ENCODE measurements at places on chromosomes 4 and X.

- no peak for DNase-seq
Observed at GRCh38 chr4:2757426-2757825, 1.3 kb upstream of the TNIP2 start.

GRCh38 chr4:162241857-162242256, 78.1 kb upstream of the FSTL5 start:
- DNase-seq = no peak

DNA sequence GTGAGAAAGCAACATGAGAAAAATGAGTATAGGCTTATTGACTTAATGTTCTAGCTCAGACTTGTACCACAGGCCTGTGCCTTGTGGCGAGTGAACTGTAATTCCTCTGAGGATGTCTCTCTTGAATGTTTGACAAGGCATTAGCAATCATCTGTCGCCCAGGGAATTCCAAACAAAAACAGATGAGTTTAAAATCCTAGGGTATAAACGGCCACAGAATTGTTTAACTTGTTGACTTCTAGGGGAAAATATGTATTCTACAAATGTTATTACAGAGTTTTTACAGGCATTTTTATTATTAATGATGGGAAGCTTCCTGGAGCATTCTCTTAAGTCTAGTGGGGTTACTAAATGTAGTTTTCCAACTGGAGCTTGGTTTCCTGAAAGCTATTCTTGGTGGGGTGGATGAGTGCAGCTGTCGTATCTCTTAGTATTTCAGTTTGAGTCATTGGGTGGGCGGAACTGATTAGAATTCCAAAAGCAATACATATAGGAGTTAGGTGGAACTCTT, 40.6 kb downstream of the ARHGAP10 start:
- DNase-seq = no peak

- no peak for DNase-seq
Observed at GRCh38 chr4:53937918-53938317, 126.5 kb downstream of the CHIC2 start.

DNA sequence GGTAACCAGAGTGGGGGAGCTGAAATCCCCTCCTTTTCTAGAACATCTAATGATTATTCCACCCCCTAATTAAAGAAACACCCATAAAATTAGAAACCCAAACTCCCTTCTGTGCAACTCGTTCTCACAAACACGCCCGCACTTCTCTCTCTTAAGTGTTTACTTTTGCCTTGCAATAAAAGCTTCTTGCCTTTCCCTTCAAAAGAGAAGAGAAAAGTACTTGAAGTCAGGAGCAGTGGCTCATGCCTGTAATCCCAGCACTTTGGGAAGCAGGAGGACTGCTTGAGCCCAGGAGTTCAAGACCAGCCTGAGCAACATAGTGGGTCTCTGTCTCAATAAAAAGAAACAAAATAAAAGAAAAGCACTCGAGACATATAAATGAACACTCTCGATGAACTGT, 3.6 kb upstream of the GPR173 start:
- DNase-seq = no peak

DNA sequence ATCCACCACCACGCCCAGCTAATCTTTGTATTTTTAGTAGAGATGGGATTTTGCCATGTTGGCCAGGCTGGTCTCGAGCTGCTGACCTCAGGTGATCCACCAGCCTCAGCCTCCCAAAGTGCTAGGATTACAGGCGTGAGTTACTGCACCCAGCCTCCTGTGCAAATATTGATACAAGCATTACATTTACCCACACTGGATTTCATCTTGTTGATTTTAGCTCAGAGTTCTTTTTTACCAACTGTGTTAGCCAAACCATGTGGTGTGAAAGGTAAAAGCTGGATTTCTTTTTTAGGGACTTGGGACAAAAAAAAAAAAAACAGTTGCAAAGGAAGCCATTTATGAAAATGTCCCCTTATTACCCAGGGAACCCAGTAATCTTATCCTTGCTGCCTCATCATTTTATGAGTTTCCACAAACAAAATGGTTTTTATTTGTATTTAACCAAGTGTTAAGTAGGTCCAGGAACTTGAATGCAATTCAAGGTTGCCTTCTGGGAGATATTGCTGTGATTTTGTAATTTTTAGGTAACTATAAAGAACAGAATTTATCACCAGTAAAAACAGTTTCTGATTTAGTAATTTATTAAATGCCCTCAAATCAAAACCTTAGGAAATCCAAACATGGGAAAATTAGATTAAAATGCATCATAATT, 202.5 kb downstream of the PALLD start:
- DNase-seq = no peak

DNA sequence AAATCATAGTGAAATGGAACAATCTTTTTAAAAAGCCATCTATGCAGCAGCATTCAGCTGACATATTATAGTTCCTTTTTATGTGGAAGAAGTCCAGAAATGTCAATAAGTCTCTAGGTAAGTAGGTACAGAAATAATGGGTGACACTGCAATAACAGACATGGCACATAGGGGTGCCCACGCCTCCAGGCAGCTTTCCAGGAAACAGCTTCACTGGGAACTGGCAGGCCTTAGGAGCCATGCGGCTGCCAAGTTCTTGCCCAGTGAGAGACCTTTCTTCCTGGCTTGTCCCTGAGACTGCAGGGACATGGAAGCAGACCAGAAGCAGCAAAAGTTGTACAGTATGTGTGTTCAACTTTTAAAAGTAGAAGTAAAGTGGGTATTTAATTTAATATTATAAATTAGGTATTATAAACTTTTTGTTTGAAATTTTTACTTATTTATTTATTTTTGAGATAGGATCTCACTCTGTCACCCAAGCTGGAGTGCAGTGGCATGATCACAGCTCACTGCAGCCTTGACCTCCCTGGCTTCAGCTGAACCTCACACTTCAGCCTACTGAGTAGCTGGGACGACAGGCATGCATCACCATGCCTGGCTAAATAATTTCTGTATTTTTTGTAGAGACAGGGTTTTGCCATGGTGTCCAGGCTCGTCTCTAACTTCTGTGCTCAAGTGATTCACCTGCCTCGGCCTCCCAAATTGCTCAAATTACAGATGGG, 12.1 kb upstream of the ETNPPL start:
- no peak for DNase-seq

- DNase-seq = no peak
Observed at GRCh38 chrX:9286234-9286633, 178.6 kb upstream of the TBL1X start.

- no peak for DNase-seq
Observed at GRCh38 chr4:186104890-186105646, 564 bp downstream of the FAM149A start.

GRCh38 chr4:150090836-150091235, 12.6 kb downstream of the DCLK2 start:
- DNase-seq = no peak

GRCh38 chr4:169335331-169335730, 64.6 kb upstream of the SH3RF1 start:
- DNase-seq = no peak

- no peak for DNase-seq
Observed at GRCh38 chr4:107712236-107712635, 7.8 kb downstream of the PAPSS1 start.

DNA sequence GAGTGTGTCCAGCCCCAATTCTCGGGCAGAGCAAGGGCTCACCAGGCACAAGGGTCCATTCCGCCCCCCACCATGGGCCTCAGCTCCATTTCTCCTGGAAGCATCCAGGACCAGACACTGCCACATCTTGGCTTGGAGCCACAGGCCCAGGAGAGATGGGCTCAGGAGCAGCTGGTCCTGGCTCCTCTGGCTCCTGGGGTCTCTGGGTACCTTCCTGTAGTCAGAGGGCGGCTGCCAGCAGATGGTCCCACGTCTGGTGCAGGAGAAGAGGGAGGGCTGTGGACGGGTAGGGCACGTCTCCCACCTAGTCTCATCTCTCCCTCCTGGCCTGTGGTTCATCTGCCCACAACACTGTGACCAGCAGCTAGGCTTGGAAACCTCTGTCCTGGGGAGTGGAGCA, 8.0 kb downstream of the ATP2B3 start:
- no peak for DNase-seq

DNA sequence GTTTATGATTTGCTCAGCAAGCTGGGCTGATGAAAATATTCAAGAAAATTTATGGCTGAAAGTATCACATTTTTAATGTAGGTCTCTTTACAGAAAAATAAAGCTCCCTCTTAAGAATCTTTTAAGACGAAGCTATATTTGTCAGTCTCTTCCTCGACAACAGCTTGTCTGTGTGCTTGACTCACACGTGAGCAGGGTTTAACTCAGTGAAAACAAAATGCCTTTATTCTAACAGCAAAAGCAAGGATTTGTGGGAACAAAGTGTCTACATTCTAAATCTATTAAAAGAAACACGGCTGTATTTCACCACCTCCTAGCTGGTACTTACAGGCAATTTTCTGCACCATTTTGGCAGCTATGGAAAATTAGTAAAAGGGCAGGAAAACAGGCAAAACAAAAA, 75.5 kb downstream of the NYX start:
- DNase-seq = no peak

DNA sequence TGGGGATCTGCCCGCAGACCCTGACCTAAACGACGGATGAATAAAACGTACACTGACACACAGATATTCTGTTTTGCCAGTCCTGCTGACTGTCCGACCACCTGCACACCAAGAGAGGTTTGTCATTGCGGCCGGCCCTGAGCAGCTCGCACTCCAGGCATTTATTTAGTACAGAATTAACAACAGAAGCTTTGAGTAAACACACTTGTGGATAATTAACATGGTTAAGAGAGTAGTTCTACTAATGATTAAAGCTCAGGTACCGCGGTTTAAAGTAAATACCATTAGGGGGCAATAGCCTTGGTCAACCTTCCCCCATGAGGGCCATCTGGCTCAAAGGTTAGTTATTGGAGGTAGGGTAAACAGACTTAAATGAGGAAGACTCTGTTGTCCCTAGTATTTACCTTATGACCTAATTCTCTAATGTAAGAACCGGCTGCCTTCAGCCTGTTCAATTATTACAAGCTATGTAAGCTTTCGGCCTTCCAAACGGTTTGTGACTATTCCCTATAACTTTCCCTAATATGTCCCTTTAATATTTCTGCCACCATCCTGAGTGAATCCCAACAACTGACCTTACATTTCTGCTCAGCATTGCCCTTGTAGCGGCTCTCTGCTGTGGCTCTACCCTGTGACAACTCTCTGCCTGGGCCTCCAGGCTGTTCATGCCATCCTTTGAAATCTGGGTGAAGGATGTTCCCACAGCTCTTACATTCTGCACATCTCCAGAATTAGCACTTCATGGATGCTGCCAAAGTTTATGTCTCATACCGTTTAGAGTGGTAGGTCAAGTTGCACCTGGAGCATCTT, 46.9 kb upstream of the SYTL5 start:
- DNase-seq = no peak

DNA sequence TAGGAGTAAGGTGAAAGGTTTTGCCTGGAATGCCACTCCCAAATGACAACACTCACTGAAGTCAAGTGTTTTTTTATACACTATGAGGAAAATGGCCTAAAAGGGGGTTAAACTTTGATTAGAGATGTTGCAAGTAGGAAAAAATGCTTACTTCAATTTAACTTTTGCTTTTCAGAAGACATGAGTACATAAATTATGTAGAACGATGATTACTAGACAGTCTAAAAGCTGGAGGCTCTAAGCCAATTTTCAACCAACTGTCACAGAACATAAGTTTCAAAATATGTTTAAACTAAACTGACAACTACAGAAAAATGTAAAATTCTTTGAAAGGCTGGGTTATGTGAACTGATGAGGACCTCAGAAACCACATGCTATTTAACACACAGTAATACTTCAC, 83.4 kb downstream of the SHISA3 start:
- no peak for DNase-seq

DNA sequence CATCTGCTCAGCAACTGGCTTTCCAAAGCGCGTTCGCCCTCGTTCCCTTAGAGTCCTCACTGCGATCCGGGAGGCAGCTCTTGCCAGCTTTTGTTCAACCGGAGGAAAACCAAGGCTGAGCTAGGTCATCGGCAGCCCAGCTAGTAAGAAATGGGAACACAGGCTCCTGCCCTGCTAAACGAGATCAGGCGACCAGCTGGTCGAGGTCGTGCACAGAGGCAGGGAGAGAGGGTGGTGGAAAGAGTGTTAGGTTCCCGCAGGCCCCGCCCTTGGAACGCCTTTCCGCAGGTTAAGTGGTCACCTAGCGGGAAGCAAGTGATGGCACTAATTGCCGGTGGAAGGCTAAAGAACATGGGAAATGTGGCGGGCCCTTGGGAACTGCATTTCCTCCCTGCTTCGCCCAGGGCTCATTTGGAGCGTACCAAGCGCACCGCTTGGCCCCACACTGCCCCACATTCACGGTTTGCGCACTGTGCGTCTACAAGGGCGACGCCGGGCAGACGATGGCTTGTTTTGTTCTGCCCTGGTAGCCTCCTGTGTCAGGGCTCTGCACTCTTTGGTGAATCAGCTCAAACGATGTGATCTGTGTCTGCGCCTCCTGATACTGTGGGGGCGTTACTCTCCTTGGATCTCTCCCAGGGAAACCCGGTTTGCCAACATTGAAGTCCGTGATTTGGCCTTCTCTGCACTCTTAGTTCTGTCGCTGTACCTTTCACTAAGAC, 7.2 kb upstream of the PRDM8 start:
- DNase-seq = no peak

GRCh38 chr4:15544248-15544729, 74.6 kb downstream of the CC2D2A start:
- no peak for DNase-seq

DNA sequence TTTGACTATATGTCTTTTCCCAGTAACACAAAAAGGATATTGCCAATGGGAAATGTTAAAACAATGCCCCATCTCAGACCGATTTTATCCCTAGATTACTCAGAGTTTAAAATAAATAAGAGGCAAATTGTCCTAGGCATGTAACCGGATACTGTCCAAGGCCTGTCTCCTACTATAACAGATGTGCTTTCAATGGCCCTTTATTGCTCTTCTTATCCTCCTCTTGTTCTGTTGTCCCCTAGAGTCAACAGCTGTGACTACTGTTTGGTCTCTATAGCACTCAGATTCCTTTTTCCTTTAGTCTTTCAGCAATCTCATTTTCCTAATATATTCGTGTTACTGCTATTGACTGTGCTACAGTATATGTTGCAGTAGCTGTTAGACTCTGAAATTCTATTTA, 66.8 kb upstream of the PLS3 start:
- no peak for DNase-seq

- no peak for DNase-seq
Observed at GRCh38 chrX:25010784-25011588, 4.8 kb downstream of the ARX start.

DNA sequence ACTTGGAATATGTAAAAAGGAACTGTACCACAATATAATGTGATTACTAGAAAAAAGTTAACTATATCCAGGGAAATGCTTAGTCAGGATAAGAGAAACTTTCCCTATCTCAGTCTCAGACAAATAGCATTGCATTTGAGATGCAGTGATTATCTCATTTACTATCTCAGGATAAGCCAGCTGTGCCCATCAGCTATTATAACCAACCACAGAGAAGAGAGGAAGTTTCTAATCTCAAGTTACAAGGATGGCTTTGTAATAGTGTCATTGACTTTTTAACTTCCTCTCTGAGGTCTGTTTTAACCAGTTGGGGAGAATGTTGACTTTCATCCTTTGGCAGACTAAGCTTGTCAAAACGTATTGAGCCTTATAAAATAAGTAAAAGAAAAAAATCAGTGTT, 56.5 kb downstream of the SNX25 start:
- no peak for DNase-seq

- DNase-seq = no peak
Observed at GRCh38 chrX:153981771-153982533, 9.4 kb downstream of the TMEM187 start.

All from activated CD4-positive, alpha-beta T cell treated with anti-CD3 and anti-CD28 coated beads, Interleukin-2, amount 50 U/mL, for 24 hours (primary cell).